ENCODE measurements at places on chromosomes 6 and 20.
A peak's percentile ranks its signal among the peaks of the same experiment; 100 is the strongest.

- DNase-seq = no peak
Observed at GRCh38 chr20:57654998-57655808, 35.0 kb upstream of the ZBP1 start.

DNA sequence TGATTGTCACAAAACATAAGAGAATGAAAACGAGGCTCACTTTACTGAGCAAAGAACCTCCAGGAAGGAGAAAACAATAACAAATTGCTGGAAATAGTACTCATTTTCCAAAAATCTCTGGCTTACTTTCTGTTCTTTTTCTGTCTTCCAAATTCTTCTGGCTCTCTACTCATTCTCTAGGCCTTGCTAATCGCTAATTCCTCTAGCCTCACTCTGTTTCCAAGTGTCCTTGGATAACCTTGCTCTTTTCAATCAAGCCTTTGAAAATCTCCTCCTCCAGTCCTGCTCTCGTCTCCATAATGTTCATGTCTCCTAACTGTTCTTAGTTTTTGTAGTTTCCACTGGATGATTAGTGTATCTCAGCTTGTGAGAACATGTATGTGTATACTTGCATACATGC is 96.2 kb upstream of the MAP7 start:
- DNase-seq = peak; percentile 27

GRCh38 chr20:63442100-63442493 is 30.4 kb downstream of the KCNQ2 start:
- no peak for DNase-seq

DNA sequence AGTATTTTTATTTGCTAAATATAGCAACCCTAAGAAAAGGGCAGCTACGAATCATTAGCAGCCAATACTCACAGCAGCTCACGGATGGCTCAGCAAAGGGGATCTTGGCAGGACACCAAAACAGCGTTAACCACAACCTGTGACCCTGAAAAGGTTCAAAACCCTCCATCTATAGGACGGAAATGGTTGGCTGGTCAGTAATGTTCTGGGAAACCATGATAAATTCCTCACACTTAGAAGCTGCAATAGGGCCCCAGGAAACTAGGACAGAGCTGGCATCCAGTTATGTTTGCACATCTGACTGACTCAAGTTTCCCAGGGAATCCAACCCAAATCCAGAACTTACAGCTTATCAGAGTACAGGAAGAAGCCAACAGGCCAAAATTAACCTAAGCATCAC is 30.9 kb upstream of the PTPRT start:
- no peak for DNase-seq

Measured in fibroblast of the conjunctiva (primary cell).